ENCODE measurements at places on chromosomes 16 and 17.

- DNase-seq = no peak
Observed at GRCh38 chr16:66706506-66706880, 9.9 kb upstream of the CMTM4 start.

GRCh38 chr16:66399930-66400329 lies 27.2 kb upstream of the BEAN1 start:
- DNase-seq = no peak

- no peak for DNase-seq
Observed at GRCh38 chr17:74119049-74119580, 84.4 kb upstream of the RPL38 start.

- DNase-seq = no peak
Observed at GRCh38 chr17:13503526-13503925, 98.2 kb downstream of the HS3ST3A1 start.

- DNase-seq = no peak
Observed at GRCh38 chr16:74657870-74658642, 8.6 kb downstream of the RFWD3 start.

- DNase-seq = no peak
Observed at GRCh38 chr17:73223626-73224230, 30.9 kb downstream of the COG1 start.

GRCh38 chr17:17760872-17761550 lies 75.8 kb downstream of the SREBF1 start:
- DNase-seq = no peak

GRCh38 chr16:20851601-20852000 lies 45.3 kb downstream of the REXO5 start:
- peak; percentile 80 for DNase-seq

GRCh38 chr16:89084411-89084810 lies 9.2 kb upstream of the ACSF3 start:
- DNase-seq = no peak

- no peak for DNase-seq
Observed at GRCh38 chr17:80465327-80465974, 11.0 kb downstream of the NPTX1 start.

Measured in left lobe of liver (tissue), 2 donors.